ENCODE measurements at places on chromosomes 12 and 14.

DNA sequence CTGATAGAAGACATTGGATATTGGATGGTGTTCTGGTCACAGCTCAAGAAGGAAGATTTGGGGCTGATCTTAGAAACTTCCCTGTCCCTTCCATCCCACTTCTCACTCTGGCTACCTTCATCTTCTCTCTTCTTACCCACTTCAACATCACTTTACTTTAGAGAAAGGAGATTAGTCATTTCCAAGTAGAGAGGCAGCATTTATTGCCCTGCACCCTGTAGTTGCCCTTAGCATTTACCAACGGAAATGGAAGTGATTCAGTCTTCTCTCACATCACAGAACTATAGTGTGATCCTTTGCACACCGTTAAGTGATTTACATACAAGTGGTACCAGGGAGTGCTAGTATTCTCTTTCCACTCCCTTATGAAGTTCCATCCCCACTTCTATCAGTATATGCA, 52.4 kb downstream of the PHLDA1 start:
- no peak for DNase-seq

DNA sequence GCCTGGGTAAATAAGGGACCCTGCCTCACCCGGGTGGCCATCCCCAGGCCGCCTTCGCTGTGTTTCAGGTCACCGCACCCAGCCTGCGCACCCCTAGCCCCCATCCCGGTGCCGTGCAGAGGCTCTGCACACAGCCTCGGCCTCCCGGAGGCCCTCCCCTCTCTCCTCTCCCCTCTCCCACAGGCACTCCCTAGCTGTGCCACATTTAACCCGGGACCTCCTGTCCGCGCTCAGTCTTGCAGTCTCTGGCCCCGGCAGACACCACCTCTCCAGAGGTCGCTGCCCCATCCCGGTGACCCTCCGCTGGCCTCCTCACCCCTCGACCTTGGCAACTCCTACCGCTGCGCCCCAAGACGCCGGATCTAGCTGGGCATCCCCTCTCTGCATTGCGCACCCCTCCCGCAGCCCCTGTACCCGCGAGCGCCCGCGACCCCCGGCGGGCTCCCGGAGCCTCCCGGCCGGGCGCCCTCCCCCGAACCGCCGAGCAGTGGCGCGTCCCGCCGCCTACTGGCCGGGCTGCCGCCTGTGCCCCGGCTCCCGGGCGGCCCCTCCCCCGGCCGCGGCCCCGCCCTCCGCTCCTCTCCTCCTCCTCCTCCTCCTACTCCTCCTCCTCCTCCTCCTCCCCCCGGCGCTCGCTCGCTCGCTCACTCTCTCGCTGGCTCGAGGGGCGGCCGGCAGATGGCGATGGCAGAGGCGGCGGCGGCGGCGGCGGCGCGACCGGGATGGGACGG, 120.7 kb downstream of the AACS start:
- DNase-seq: no peak

GRCh38 chr14:105165134-105165704, 3.4 kb downstream of the JAG2 start:
- DNase-seq: peak; percentile 16

DNA sequence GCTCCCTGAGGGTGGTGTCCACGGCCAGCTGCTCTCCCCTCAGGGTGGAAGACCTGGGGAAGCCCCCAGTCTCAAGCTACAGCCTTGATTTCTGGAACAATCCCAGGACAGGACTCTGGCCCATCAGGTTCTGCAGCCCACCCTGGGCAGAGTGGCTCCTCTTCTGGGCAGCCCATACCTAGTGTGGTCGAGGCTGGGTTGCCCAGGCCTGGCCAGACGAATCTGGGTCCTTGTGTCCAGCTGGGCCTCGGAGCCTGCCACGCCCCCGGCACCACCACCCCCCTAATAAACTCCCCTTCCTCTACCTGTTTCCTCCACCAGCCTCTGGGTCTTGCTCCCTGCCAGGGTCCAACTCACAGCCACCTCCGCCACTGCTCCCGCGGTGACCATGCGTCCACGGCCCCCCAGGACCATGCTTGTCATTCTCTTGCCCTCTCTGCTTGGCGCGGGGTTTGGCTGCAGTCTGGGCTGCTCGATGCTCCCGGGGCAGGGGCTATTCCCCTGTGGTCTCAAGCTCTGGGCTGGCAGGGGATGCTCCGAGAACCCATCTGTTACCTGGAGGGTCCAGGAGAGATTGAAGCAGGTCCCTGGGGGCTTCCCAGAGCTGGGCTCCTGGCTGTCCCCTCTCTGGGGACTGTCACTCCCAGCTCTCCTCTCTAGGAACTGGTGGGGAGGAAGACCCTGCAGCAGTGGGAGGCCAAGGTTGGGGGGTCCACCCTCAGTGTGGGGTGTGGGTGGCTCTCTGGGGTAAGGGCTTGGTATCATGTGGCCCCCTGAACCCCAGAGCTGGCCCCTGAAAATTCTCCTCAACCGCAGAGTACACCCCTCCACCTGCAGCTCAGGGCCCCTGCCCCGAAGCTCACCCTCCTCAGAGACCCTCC, 8.7 kb upstream of the GPR132 start:
- DNase-seq: no peak

DNA sequence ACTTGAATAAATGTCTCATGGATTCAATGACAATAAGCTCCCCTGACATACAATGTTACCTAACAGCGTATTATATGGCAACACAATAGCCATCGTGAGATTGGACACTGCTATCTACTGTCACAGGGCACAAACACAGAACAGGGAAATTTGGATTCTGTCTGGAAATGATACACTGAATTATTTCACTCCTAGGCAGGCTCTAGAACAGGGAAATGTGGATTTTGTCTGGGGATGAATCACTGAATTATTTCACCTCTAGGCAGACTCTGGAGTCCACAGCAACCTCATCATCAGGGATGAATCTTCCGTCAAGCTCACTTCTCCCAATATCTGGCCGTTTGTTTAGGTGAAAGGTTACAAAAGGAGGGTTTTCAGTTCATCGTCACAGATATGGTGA, 288.8 kb downstream of the TMEM132D start:
- DNase-seq: no peak

DNA sequence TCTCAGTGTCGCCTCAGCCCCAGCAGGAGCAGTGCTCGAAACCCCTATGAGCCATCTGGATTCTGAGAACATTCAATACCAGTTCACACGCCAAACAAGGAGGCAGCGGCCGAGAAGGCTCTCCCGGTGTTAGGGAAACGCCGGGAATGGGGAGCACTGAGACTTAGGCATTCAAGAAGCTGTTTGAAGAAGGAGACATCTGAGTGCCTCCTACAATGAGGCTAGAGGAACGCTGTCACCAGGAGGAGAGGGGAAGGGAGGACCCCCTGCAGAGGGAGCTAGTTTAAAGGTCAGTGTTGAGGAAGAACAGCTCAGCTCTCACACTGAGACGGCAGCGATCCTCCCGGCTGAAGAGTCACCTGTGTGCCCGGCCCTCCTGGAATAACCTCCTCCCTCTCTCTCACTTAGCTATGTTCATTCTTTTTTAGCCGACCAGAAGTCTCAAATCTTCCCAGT, 69.9 kb downstream of the SERPINA3 start:
- no peak for DNase-seq
